DMS153 (cell line): ENCODE measurements at places on chromosomes 2 and 18.

DNA sequence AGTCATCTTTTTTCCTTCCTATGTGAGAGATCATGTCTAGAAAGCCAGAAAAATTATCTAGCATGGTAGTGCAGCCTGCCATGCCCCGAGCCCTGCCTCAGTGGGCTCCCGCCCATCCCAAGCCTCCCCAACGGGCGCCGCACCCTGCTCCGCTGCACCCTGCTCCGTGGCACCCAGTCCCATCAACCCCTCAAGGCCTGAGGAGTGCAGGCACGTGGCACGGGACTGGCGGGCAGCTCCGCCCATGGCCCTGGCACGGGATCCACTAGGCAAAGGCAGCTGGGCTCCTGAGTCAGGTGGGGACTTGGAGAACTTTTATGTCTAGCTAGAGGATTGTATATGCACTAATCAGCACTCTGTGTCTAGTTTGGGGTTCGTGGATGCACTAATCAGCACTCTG, 83.4 kb upstream of the COL3A1 start:
- DNase-seq: no peak

DNA sequence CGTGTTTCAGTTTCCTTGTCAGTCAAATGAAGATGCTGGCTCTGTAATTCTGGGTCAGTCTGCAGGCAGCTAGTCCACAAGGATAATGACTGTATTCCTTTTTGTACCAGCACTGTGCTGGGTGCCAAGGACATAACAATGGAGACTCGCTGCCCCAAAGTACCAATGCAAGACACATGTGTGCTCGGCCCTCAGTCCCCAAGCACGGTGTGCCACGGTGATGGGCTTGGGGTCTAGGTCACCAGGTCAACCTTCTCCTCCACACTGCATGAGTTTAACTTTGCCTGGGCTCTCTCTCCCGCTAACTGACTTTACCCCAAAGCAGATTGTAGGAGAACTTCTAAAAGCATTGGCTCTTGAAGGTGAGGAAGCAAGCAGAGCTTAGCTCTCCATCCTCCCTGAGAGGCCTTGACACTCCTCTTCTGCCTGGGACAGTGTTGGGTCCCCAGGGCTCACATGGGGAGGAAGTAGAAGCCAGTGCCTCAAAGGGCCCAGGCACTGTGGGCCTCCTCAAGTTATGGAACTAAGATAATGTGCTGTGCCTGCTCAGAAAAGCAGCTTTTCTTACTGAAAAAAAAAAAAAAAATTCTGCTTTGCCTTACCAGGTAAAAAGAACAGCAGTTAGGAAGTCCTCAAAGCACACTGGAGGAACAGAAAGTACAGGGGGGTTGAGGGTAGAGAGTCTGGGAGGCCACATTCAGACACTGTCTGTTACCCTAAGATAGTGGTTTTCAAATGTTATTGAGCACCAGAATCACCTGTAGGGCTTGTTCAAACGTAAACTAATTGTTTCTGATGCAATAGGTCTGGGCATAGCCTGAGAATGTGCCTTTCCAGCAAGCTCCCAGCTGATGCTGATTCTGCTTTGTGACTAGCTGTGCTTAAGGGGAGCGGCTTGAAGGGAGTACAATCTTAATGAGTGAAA, 276.4 kb upstream of the CXCR4 start:
- no peak for DNase-seq

GRCh38 chr2:55030766-55031165, 19.5 kb downstream of the RTN4 start:
- DNase-seq: no peak

GRCh38 chr18:58180172-58180571, 136.1 kb downstream of the NEDD4L start:
- DNase-seq: no peak

- no peak for DNase-seq
Observed at GRCh38 chr18:77777163-77777562, 527.5 kb downstream of the GALR1 start.
